COR-L47 (cell line): ENCODE measurements at places on chromosomes 13 and 19.

- DNase-seq: no peak
Measured at GRCh38 chr19:3890591-3890990, 10.1 kb downstream of the ATCAY start.

DNA sequence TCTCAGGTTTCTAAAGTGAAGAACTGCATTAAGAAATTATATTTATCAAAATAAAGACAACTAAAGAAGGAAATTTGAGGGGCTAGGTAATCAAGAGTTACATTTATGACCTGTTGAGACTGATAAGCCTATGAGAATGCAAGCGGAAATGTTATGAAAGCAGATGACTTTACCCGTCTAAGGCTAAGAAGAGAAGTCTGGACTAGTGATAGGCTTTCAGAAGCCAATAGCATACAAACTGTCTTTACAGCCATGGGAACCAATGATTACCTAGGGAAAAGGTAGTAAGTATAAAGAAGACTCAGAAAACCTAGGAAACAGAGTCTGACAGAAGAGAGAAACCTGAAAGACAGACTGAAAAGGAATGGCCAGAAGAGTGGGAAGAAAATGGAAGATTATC lies 11.2 kb downstream of the TSC22D1 start:
- DNase-seq: no peak

DNA sequence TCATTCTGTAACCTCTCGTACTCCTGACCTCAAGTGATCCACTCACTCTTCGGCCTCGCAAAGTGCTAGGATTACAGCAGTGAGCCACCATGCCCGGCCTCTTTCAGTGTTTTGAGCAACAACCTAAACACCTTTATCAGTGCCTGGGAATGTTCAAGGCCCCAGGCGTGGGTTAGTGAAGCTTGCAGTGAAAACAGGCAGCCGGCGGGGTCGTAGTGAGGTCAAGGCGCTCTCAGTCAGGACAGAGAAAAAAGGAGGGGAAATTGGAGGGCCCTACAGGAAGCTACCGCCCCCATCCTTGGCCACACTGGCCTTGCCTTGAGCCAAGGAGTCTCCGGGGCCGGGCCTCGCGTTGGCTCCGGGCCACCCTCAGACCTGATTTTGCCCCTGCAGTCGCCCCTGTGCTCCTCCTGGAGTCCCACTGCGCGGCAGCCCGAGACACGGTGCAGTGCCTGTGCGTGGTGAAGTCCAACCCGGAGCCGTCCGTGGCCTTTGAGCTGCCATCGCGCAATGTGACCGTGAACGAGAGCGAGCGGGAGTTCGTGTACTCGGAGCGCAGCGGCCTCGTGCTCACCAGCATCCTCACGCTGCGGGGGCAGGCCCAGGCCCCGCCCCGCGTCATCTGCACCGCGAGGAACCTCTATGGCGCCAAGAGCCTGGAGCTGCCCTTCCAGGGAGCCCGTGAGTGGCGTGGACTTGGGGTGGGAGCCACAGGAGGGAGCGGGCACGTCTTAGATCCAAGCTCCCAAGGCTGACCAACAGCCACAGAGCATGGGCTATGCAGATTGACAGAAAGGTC lies 17.7 kb downstream of the MAG start:
- no peak for DNase-seq

GRCh38 chr19:44598880-44599279 lies 14.5 kb upstream of the IGSF23 start:
- no peak for DNase-seq

- DNase-seq: no peak
Measured at GRCh38 chr13:25345576-25345975, 26.2 kb upstream of the ATP8A2 start.
